Stimulated activated CD4-positive, alpha-beta T cell treated with anti-CD3 and anti-CD28 coated beads, Interleukin-15, amount 100 ng/mL, for 24 hours (primary cell): ENCODE measurements at places on chromosomes 6 and 20.
A peak's percentile ranks its signal among the peaks of the same experiment; 100 is the strongest.

GRCh38 chr6:121771937-121772720, 336.7 kb downstream of the GJA1 start:
- no peak for DNase-seq

- no peak for DNase-seq
Observed at GRCh38 chr6:45699663-45700062, 316.0 kb downstream of the CLIC5 start.

DNA sequence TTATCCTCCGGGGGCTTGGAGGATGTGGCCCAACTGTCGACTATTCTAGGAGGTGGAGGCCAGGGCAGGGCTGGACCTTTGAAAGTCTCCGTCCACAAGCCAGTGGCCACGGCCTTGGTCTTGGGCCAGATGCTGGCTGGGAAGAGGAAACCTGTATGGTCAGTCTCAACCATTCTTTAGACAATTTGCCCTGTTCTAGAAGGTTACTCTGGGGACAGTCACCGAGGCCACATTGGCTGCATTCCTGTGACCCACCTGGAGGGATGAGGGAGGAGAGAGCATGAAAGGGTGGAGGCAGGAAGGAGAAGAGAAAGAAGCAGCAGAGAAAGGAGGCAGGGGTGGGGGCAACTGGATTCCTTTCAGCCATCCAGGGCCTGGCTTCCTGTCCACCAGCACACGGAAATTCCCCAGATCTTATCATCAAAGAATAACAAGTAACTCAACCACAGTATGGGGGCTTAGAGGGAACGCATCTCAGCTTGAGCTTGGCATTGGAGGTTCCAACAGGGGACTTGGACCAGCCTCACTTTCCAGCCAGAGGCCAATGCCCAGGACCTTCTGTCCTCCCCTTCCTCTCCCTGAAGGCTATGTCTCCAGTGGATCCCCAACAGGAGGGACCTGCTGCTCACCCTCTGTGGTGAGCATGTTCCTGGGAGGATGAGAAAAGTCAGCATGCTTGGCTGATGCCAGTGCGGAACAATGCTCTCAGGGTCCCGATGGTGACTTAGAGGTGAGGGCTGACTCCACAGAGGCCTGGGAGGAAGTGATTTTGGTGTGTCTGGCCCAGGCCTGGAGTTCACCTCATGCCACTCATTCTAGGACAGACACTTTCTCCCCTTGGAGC, 30.4 kb downstream of the TGM2 start:
- DNase-seq = no peak

- DNase-seq = no peak
Observed at GRCh38 chr20:51995551-51995951, 193.2 kb upstream of the SALL4 start.

GRCh38 chr20:50141018-50141675, 12.4 kb downstream of the PEDS1 start:
- no peak for DNase-seq

DNA sequence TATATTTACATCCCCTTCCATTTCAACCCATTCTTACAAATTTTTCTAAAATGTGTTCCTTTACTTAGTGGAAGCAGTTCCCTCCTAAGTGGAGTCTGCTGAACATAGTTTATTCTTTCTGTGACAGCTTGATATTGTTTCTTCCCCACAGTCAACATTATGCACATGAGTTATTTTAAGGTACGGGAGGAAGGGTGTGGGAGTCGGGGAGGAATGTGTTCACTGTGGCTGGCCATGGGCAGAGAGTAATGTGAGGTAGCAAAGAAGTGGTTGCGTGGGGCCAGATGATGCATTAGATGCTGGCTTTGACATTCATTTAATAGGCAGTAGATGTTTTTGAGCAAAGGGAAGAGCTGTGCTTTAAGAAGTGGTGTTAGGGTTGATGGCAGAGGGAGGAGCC, 98.5 kb downstream of the ARMC2 start:
- no peak for DNase-seq

GRCh38 chr6:1099264-1099663, 212.6 kb upstream of the FOXQ1 start:
- no peak for DNase-seq

GRCh38 chr6:11341867-11342266, 109.4 kb upstream of the NEDD9 start:
- no peak for DNase-seq

DNA sequence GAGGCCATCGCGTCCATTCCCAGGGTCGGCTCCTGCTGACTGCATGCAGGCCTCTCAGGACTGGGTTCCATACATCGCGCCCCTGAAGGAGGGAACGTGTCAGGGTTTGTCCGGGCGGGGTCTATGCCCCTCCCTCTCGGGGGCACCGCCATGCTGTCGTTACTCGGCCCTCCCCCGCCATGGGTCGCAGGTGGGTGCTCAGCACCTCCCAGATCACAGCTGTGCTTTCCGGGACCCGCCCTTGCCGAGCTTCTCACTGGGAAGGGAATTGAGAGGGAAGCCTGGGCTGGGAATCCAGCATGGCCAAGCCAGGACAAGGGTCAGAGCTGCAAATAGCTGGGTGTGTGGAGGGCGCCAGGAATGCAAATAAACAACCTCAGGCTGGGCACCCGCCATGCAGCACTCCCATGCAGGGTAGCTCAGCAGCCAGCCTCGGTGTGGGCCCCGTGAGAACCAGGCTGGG, at the start of gene FRMD1:
FRMD1 (minus strand) TSS at position 270 of the 463 bp plus-strand sequence; CDS start at position 152, 118 bp downstream.
- no peak for DNase-seq

GRCh38 chr6:156534594-156534993, 242.6 kb upstream of the ARID1B start:
- DNase-seq = no peak

- no peak for DNase-seq
Observed at GRCh38 chr20:4318891-4319290, 303.5 kb upstream of the RNF24 start.

DNA sequence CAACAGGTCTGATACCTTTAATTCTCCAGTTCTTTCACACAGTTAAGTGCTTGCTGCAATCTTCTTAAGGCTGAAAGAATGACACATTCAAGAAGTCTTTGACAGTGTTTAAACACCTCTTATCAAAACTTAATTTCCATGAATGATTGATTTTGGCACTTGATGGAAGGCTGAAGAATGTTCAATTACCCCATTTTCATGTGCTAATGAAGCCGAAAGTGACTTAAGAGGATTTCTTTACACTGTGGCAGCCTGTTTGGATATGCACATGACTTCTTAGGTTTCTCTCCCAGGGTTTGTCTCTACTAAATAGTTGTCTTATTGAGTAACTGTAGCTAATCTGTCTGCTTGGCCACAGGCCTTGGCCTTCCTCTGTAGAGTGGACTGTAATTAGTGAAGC, 81.1 kb upstream of the PRDM1 start:
- no peak for DNase-seq

GRCh38 chr6:130520801-130521200, 155.0 kb downstream of the TMEM200A start:
- DNase-seq = no peak

GRCh38 chr6:125869427-125869826, 78.7 kb downstream of the NCOA7 start:
- no peak for DNase-seq

DNA sequence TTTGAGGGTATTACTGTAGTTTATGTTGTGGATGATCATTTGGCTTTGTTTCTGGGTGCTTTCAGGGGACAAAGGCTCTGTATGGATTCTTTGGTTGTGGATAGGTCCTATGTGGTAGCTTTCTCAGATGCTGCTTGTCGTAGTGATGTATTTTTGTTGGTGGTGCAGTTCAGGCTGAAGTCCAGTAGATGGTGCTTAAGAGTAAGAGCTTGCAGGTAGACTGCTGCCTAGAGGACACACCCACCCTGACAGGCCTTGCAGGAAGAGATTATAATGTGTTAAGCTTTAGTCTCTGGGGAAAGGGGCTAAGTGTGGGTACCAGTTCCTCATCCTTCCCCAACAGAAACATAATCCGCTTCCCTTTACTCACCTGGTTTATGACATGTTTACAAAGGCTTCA, 62.6 kb upstream of the ADGRB3 start:
- peak; percentile 17 for DNase-seq

GRCh38 chr6:130136798-130137197, 86.0 kb downstream of the SAMD3 start:
- no peak for DNase-seq

- DNase-seq = peak; percentile 2
Observed at GRCh38 chr6:138465007-138465645, 34.2 kb downstream of the NHSL1 start.

DNA sequence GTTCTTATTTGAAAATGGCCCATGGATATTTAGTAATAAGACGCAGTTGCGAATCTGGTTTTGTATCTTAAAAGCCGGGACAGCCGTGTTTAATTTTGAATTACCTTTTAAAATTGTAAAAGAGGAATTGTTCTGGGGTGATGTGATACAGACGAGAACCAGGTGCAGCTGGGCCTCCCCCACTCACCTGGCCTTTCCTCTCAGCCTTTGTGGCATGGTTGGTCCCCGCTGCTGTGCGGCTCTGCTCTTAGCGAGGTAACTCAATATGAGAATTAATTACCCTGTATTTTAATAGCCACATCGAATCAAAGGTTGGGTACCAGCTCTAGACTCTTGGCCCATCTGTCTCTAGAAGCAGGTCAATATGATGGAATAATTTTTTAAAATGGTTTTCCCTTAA, 56.5 kb upstream of the DACT2 start:
- no peak for DNase-seq

DNA sequence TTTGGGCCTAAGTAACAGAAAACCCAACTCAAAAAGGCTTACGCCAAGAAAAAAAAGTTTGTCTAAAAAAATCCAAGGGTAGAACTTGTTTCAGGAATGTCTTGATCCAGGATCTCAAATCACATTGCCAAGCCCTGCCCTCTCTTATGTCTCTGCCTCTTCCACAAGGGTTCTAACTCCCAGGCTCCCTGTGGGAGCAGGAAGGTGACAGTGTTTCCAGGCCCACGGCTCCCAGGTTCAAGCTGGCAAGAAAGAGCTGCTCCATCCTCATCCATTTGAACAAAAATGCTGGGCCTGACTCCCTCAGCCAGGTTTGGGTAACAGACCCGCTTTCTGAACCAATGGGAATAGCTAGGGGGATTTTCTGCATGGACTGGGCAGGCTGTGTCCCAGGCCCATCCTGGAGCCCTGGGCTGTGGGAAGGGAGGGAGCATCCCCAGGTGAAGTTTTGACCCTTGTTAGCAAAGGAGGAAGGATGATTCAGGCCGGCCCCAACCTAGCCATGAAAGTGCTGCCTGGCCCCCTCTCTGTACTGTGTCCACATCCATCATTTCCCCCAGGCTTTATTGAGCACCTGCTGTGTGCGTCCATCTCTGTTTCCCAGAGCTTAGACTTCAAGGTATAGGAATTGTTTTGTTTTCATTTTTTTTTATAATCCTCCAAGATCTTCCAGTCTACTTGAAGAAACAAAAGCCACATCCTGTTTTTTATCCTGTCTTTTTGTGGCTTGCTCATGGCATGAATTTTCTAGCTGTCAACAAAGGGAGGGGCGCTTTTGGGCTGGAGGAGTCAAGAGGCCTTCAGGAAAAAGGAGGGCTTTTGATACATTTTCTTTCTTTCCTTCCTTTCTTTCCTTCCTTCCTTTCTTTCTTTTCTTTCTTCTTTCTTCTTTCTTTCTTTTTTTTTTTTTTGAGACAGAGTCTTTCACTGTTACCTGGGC, 159.8 kb downstream of the TFAP2C start:
- no peak for DNase-seq

DNA sequence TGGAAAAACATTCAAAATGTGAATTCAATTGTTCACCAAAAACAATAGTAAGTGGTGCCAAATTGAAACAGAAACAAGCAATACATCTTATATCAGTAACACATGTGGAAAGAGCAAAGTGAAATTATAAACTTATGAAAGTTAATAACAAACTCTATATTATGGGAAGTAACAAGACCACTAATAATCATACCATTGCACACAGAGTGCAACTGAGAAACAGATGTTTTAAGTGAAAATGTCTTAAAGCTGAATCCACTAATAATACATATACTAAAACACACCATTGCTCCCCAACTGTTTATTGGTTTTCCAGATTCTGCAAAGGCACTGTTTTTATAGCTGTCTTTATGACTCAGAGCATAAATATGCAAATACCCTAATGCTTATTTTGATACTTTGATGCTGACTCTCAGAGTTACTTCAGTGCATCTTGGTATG, 292.3 kb downstream of the RFPL4B start:
- no peak for DNase-seq

GRCh38 chr6:96450770-96451130, 70.9 kb upstream of the UFL1 start:
- no peak for DNase-seq

GRCh38 chr6:76532647-76533046, 460.2 kb upstream of the IMPG1 start:
- DNase-seq = no peak

DNA sequence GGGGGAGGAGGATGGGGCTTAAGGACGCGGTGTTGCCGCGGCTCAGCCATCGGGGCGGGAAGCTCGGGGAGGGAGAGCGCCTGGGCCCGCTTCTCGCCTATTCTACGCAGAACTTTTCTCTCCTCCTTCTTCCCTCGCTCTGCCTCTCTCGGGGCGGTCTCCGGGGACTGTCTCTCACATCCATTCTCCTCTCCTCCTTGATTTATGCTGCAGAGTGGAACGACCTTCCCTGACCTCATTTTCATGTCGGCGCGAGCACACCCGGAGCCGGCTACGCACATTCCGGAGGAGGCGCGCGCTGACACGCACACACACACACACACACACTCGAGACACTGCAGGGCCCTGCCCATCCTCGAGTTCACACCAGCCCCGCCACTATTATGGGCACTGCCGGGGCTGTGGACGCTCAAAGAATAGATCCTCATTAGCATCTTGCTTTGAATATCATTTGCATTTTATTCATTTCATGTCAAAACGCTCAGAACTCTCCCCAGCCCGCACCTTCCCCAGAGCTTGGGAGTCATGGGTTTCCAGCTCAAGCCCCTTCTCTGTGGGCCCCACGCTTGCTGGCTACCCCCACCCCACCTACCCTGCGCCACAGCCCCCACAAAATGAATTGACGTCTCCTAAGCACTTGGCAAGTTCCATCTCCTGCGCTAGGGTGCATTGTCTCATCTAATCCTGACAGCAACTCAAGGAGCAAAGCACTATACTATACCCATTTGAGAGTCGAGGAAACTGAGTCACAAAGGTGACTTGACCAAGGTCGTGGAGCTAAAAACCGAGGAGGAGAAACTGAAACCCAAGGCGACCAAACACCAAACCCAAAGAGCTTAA, 36.8 kb downstream of the NCR2 start:
- DNase-seq = peak; percentile 39

DNA sequence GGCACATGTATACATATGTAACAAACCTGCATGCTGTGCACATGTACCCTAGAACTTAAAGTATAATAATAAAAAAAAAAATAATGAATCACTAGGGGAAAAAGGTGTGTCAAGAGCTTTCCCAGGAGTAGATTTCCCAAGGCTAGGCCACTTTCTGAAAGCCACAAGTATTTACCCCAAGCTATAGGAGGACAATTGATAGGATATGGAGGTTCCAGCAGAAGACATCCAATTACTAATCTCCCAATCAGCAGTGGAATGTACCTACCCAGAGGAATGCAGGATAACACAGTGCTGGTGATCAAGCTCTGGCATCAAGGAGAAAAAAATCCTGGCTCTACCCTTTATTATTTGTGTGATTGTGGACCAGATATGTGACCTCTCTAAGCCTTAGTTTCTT, 562.7 kb downstream of the RFPL4B start:
- no peak for DNase-seq
